ENCODE measurements at places on chromosomes 1 and 21. TPM values are rescaled to one million over a fixed set of nuclear protein-coding genes. Genes with fewer than 3 reads are reported as not detected.

- no peak overlapping the region for H3K4me3 ChIP-seq
- no peak overlapping the region for H3K27ac ChIP-seq
- H3K27me3 ChIP-seq, result no peaks in the 10 kb centered on the region
Measured at GRCh38 chr1:9344426-9345200, 51.9 kb downstream of the SPSB1 start.

DNA sequence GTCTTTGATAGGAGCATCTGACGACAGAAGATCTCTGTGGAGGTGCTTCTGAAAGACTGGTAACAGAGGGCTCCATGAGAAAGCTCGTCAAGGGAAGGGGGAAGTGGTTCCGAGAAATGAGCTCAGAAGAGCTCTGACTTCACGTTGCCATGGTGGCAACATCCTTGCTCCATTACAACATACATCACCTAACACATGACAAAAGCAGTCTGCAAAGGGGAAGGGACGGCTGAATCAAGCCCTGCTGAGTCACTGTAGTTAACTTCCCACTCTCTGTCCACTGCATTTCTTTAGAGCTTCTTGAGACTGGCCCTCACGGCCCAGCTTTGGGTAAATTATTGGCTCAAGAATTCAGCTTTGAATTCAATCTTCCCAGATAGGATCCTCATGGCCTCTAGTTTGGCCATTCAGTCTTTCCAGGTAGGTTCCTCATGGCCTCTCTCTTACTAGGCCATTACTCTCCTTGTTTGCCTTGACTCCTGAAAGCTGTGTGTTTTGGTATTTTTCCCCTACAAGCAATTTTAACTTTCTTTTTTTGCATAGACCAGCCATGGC is 88.0 kb upstream of the ZNF648 start:
- H3K27ac ChIP-seq, result peak overlapping the region; percentile 87
- no peaks in the 10 kb centered on the region for H3K36me3 ChIP-seq
- H3K4me3 ChIP-seq, result no peak overlapping the region
- H3K27me3 ChIP-seq, result no peaks in the 10 kb centered on the region

GRCh38 chr1:26474818-26475217 is 2.6 kb downstream of the HMGN2 start:
- no peak overlapping the region for H3K27ac ChIP-seq
- peaks cover 36% of the 10 kb centered on the region for H3K4me1 ChIP-seq
- no peak for DNase-seq
- peaks cover 43% of the 10 kb centered on the region for H3K36me3 ChIP-seq

DNA sequence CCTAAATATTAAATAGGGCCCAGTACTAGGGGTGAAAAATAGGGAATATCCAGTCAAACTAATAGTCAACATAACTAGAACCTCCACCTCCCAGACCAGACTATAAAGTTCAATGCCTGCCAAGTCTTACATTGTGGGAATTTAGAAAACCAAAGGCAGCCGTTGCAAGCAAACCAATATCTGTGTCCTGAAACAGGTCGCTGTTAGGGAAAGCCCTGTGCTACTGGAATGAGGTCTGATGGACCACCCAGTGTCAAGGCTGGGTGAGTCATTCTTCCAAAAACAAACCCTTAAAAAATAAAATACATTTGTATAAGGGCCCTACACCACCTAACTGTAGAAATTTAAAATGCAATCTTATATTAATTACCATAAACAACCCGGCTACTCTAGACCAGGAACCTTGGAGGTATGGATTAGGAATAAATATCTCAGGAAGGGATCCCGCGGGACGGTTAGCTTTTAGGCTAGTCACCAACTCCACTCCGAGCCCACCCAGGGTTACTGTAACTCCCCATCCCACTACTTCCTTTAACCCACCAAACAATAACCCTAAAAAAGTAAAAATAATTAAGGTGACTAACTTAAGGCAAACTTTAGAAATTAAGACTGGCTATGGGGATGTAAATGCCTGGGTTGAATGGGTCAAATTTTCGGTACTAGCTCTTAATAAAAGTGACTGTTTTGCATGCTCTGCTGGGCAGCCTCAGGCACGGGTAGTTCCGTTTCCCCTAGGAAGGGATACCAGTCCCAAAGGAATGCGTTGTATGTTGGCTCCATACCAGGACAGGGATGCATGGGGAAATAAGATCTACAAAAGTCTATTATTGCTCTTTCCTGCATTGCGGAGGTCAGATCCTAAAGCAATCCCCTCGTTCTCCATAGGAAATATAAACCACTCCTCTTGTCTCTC is 65.4 kb upstream of the TLR5 start:
- H3K4me1 ChIP-seq, result peaks cover 5% of the 10 kb centered on the region
- no peak for DNase-seq
- H3K4me3 ChIP-seq, result no peak overlapping the region
- H3K27ac ChIP-seq, result no peak overlapping the region

Gene RHBDL2
- not detected for total RNA-seq

Gene IL10
- not detected for total RNA-seq

All from osteocyte (in vitro differentiated cells).